ENCODE measurements at places on chromosomes 13 and 19. TPM values are rescaled to one million over a fixed set of nuclear protein-coding genes. Genes with fewer than 3 reads are reported as not detected.

The MADCAM1 gene
- polyA plus RNA-seq, result 0.11 TPM

The GGACT gene
- polyA plus RNA-seq, result 7.7 TPM

The HIF3A gene
- polyA plus RNA-seq, result not detected

The ZNF333 gene
- 10.3 TPM for polyA plus RNA-seq

The ADM5 gene
- 0.24 TPM for polyA plus RNA-seq

The ZNF575 gene
- 3.6 TPM for polyA plus RNA-seq

The ZNF850 gene
- polyA plus RNA-seq, result not detected
